ENCODE measurements at places on chromosomes 12 and 14.

GRCh38 chr12:128932521-128932920 lies 79.2 kb downstream of the GLT1D1 start:
- DNase-seq, result no peak

GRCh38 chr12:76909290-76909689 lies 30.5 kb upstream of the CSRP2 start:
- DNase-seq, result no peak

GRCh38 chr12:5163661-5164060 lies 120.0 kb downstream of the KCNA5 start:
- DNase-seq, result no peak

GRCh38 chr12:105219261-105220028 lies 16.5 kb downstream of the APPL2 start:
- DNase-seq, result no peak

GRCh38 chr14:22155571-22155970 lies 433.5 kb downstream of the DAD1 start:
- DNase-seq, result no peak

GRCh38 chr14:23361320-23361719 lies 3.7 kb downstream of the EFS start:
- DNase-seq, result no peak

Measured in activated CD4-positive, alpha-beta T cell treated with anti-CD3 and anti-CD28 coated beads, Interleukin-2, amount 50 U/mL, for 24 hours (primary cell).